ENCODE measurements at places on chromosomes 13 and 19.
A peak's percentile ranks its signal among the peaks of the same experiment; 100 is the strongest.

- no peak for DNase-seq
These were observed 23.4 kb upstream of the GATAD2A start for GRCh38 chr19:19382118-19382517.

DNA sequence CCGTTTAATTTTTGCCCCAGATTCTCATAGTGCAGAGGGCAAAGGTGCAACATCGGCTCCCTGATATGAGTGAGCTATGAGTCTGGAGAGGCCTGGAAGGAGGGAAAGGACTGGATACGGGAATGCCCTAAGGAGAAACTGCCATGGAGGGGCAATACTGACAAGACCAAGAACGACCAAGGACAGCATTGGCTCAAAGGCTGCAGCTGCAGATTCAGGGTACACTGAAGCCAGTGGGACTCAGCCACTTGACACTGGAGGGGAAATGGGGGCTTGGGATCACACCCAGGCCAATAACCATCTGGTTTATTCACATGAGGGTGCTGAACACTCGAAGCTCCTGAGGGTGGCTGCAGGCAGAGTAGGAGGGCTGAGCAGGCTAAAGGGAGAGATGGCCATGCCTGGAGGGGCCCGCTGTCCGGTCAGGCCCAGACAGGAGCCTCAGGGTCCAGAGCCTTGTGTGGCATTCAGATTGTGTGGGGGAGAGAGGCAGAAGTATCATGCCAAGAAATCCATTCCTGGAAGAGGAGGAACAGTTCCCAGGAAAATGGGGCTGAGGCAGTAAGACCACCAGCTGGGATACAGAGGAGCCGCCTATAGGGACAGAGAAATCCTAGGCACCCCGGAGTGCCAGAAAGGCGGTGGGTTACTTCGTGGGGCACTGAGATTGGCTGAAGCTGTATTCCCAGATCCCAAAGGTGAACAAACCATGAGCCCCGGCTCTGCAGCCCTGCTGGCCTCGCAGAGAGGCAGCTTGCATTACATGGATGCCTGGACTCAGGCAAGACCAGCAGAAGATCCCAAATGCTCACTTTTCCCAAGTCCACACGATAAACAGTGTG is 20.7 kb downstream of the COL4A1 start:
- DNase-seq: no peak

DNA sequence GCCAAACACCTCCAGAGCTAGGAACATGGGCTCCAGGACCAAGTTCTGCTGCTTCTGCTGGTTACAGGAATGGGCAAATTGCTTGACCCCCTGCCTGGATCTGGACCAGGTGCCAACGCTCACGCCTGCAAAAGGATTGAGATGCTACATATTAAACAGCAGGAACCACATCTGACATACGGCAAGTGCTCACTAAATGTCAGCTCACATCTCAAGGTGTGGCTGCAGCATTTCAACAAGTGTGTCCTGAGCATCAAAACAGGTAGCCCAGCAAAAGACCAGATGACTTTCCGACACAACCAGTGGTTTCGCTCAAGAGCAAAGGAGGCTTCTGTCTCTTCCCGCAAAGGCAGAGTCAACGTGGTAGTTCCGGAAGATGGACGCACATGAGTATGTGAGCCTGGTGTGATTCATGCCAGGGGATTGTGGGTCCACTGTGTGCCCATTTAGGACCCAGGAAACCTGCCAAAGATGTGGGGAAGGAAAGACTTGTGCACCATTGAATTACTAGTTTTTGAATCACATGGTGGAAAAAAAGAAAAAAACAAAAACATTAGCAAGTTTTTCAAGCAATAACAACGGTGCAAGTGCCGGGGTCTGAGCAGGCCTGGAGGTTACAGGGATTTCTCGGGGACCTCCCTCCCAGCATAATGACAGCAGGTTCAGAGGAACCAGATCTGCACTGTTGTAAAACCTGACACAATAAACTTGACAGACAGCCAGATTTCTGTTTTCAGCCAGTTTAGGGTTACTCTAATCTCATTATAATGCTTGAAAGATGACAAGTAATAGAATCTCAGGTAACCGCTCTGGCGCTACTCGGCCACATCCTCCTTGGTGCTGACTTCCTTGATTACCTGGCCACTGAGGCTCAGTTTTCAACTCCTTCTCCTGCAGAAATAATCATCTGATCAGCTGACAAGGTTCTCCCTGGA is 77.9 kb downstream of the SOX1 start:
- DNase-seq: no peak

- peak; percentile 100 for DNase-seq
These were observed 4.4 kb downstream of the C19orf67 start for GRCh38 chr19:14080887-14081796.

GRCh38 chr19:38032951-38033350 is 125.9 kb downstream of the SIPA1L3 start:
- DNase-seq: no peak

DNA sequence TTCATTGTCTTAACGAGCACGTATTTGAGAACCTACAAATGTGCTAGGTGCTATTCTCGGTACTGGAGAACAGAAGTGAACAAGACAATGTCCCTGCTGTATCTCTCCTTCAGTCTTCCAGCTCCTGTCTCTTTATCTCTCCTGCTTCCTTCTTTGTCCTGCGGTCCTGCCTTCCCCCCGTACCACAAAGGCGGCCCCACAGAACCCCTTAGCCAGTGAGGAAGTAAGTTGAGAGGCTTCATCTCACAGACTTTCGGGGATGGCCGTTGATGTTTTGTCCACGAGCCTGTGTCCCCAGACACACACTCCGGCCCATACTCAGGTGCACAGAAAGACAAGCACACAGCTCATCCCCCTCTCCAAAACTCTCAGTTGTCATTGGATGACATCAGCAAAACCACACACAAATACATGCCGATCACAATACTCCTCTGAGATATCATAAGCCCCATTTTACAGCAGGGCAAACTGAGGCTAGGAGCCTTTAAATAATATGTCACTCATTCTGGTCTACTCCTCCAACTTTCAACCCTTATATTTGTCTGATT is 507 bp upstream of the SWSAP1 start:
- no peak for DNase-seq

DNA sequence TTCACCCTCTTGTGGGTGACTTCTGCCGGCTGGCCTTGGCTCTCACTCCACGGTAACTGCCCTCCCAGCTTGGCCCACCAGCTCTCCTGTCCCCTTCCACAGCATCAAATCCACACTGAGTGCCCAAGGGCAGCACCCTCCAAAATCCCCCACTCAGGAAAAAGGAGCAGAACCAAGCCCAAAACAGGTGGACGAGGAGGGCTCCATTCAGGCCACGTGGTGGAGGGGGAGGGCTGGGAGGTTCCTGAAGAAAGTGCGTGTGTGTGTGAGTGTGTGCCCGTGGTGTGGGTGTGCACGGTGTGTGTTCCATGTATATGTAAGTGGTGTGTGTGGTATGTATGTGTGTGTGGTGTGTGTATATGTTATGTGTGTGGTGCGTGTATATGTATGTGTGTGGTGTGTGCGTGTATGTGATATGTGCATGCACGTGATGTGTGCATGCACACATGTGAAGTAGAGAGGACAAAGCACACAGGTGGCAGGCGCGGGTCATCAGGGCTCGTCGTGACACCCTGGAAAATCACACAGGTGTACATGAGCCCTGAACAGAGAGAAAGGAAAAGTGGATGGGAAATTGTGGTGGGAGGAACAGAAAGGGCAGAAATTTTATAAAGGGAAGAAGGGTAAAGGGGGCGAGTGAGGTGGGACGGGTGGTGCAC is 76.9 kb downstream of the COL4A1 start:
- no peak for DNase-seq

DNA sequence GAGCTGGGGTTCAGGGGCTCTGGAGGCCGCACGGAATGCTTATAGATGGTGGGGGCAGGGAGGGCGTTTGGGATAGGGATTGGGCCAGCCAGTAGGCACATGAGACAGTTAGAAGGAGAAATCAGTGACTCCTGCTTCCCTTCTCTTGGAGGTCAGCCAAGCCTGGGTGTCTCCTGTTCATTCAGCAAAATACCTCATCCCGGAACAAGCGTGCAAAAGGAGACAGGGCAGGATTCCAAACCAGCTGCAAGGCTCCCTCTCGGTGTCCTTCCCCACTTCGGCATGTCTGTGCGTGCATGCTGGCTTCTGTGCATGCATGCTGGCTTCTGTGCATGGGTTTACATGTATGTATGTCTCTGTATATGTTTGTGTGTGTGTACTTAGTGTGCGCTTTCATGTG is 37.3 kb upstream of the PEPD start:
- no peak for DNase-seq

GRCh38 chr19:49335784-49336481 is 727 bp downstream of the CD37 start:
- peak; percentile 18 for DNase-seq

- DNase-seq: no peak
These were observed 13.8 kb downstream of the ZNF557 start for GRCh38 chr19:7083076-7083956.

- no peak for DNase-seq
These were observed 14.0 kb upstream of the TBC1D4 start for GRCh38 chr13:75495938-75496337.

DNA sequence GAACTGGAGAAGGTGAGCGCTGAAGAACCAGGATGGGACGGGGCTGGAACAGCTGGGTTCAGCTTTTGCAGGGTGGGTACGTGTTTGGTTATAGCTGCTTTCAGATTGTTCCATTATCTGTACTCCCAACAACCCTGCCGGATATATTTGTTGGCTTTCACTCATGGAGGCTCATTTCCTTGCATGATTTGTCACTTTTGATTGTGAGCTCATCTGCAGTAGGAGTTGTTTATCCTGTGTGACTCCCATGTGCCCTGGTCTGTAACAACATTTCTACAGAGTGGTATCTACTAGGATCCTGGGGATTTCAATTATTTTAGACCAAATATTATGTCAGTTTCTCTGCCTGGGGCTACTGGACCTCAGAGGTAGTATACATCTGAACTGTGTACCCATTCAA is 5.4 kb downstream of the ARL11 start:
- no peak for DNase-seq

GRCh38 chr13:39451301-39451700 is 151.7 kb downstream of the LHFPL6 start:
- no peak for DNase-seq

DNA sequence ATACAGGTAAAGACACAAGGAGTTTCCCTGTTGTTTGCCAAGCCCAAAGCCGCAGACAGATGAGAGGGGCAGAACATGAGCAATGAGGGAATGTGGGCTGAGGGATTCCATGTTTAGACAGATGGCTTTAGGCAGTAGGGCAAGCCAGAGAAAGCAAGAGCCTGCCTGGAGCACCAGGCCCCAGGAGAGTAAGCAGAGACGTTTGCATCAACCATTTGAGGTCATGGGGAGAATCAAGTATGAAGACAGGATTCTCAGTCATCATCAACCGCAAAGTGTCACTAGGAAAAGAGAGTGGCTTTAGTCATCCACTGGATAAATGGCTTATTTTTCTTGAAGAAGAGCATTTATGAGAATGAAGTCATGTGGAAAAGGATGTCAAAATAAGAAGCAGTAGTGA is 184.7 kb downstream of the COG6 start:
- DNase-seq: no peak

- DNase-seq: no peak
These were observed 246.5 kb downstream of the DCT start for GRCh38 chr13:94232956-94233355.

- no peak for DNase-seq
These were observed 86.3 kb upstream of the SLC15A1 start for GRCh38 chr13:98838776-98839175.

GRCh38 chr19:39858541-39858940 is 12.4 kb upstream of the FBL start:
- DNase-seq: no peak

DNA sequence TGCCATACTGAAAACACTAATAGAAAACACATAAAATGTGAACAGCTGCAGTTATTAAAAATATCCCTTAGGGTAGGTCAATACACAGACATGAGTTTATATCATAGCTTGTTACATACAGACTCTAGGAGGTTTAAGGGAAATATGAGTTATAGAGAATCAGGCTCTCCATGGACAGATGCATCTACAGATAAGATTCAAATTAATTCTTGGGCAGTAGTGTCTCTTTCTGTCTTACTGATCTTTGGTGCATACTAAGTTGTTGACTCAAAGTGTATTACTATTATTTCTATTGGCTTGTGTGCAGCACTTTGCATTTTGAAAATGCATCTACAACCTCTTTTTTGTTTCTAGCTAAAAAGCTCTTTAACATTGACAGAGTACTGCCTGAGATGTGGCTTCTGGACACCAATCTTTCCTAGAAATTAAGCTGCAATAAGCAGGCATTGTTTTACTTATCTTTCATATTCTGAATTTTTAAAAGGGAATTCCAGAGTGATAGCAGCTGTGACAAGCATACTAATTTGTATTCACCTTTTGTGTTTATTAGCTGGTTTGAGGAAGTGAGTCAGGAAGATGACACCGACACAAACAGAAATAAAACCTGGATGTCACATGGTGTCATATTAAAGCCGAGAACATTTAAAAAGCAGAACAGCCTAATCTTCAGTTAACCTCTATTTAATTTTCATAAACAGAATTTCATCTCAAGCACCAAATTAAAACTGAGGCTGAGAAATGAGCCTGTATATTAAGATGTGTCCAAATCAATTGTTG is 399.0 kb downstream of the PCDH9 start:
- DNase-seq: no peak

GRCh38 chr13:76762721-76763120 is 123.5 kb downstream of the KCTD12 start:
- DNase-seq: no peak

DNA sequence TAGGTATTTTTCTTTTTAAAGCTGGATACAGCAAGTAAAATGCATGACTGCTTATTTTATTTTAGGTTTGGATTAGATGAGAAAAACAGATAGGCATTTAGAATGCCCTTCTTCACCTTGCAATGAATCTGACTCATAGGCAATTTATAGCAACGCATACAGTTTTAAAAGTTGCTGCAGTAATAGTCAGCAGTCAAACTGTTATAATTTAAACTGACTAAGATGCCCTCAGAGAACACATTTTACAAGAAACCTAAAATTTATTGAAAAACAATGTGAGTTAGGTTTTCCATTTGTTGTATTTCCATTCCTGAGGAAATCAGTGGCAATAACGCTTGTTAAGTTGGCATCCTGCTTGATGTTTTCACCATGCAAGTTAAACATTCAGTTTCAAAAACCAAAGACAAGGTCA is 1128.2 kb upstream of the PCDH9 start:
- no peak for DNase-seq

- no peak for DNase-seq
These were observed 46.1 kb upstream of the CNMD start for GRCh38 chr13:52785739-52786138.

DNA sequence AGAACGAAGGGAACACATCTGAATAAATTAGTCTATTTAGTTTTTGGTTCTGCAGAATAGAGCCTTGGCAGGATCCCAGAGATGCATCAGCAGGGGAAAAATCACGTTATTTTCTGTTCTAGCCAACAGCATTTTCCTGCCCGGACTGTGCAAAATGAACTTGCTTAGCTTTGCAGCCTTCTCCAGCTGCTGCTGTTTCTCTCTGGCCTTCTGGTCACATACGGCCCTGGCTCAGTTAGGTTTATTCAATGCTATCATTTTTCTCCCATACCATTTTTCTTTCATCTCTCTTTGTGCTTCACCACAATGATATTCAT is 110.4 kb upstream of the KL start:
- DNase-seq: no peak
